CD4-positive, alpha-beta T cell treated with Interleukin-2 at 100 ng/mL for 4 hours (primary cell): ENCODE measurements at places on chromosomes 16 and 17.

DNA sequence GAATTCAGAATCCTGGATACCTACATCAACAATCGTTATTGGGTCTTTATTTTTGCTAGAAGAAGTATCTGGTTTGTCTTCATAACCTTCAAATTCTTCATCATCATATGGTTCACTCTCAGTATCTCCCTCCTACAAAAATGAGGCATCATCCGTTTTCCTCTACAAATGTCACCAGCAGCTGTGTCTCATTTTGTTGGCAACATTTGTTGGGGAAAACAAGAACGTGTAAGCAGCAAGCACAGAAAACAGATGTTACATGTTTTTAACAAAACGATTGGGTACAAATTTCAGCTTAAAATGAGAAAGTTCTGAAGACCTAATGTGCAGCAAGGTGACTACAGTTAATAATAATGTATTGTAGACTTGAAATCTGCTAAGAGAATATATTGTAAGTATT, 8.7 kb downstream of the CCDC47 start:
- DNase-seq = no peak

DNA sequence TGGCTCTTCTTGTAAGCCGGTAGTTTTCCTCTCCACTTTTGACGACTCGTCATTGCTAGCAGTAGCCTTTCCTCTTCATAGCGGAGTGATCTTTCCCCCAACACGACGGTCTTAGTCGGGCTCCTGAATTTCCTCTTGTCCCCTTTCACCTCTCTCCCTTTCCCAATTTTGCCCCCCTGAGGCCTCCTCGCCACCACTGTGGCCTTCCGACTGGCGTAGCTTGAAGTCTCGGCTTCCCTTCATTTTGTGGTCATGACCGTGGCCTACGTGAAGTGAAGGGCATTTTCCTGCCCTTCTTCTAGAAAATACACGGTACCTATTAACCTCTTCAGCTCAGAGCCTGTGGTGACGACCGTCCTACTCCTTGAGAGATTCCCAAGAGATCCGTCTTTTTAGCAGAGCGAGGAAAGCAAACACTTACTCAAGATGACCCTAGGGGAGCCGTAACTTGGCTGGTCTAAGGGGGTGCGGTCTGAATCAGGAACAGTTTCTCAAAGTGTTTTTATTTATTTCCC, 787 bp downstream of the PRKAR1A start:
- no peak for DNase-seq

DNA sequence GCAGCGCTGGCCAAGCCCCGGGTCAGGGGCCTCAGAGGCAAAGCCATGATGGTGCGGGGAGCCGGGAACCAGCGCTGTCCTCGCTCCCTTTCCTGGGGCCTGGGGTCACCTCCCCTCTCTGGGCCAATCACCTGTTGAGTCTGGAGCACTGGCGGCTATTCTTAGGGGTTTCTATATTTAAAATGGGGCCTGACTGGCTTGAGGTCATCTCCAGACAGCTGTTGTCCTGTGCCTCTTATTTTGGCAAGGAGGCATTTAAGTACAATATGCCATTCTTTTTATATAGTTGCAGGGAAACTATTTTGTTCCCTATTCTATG, at the start of gene COX6A2:
TSS of gene COX6A2 (minus strand) at position 82 of the 319 bp plus-strand sequence. CDS start at position 47, 35 bp downstream.
- no peak for DNase-seq

- no peak for DNase-seq
Measured at GRCh38 chr17:41680426-41681040, 8.2 kb upstream of the EIF1 start.

GRCh38 chr17:44829523-44830358, at the start of gene GJC1:
GJC1 (minus strand) TSS chr17:44830287; CDS start chr17:44805817, 24,470 bp downstream.
- no peak for DNase-seq

DNA sequence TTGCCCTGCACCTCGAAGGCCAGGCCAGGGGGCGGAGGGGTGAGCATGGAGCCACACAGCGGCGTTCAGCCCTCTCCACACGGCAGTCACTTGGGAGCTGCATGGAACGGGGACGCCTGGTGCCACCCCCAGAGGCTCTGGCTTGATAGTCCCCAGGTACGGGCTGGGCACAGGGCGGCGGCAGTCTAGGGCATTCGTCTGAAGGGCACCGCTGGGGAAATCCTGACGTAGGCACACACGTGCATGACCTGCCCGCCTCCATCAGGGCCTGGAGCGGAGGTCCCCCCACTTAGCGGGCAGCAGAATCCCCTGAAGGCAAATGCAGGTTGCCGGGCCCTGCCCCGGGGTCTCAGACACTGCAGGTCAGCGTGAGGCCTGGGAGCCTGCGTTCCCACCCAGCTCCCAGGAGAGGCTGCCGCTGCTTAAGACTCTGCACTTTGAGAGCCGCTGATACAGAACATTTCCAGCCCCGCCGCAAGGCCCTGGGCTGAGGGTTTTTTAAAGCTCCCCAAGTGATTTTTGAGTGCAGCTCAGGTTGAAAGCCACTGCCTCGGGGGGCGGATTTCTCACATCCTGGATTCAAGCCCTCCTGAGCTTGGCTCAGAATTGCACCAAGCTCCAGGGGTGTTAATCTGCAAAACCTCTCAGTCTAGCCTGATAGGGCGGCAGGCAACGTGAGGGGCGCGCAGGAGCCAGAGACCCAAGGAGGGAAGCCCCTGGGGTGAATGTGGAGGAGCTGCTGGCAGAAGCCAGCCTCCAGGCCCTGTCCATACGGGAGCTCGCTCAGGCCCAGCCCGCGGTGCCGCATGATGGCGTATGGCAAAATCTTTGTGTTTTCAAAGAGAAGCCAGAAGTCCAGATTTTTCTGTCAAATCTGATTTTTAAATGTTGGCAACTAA, 182.3 kb upstream of the GSE1 start:
- DNase-seq = no peak

DNA sequence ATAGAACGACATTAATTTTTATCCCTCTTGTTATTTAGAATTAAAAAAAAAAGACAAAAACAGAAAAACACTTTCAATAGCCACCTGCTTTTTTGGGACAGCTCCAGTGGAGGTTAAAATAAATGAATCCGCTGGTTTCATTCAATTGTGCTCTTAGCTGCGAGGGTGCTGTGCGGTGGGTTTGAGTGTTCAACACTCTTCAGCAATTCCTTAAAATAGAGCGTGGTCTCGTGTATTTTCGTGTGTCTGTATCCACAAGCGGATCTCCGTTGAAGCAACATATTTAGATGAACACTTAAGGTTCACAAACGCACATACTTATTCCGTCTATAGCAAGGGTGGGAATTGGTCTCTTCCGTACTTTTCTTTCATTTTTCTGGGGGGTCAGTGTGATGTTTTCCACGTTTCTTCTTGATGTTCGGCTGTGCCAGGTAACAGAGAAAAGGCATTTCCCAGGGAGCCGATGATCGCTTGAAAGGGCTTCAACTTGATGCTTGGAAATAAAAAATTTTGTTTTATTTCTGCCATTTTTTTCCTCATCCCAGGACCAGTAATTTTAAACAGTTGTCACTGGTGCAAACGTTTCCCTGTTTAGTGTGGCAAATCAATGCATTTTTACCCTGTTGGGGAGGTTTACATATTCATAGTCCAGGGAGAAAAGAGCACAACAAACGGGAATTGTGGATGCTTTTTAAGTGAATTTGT, 297.9 kb downstream of the IRF8 start:
- no peak for DNase-seq
